Esophagus squamous epithelium (tissue), 5 donors: ENCODE measurements at places on chromosomes 4 and X.

DNA sequence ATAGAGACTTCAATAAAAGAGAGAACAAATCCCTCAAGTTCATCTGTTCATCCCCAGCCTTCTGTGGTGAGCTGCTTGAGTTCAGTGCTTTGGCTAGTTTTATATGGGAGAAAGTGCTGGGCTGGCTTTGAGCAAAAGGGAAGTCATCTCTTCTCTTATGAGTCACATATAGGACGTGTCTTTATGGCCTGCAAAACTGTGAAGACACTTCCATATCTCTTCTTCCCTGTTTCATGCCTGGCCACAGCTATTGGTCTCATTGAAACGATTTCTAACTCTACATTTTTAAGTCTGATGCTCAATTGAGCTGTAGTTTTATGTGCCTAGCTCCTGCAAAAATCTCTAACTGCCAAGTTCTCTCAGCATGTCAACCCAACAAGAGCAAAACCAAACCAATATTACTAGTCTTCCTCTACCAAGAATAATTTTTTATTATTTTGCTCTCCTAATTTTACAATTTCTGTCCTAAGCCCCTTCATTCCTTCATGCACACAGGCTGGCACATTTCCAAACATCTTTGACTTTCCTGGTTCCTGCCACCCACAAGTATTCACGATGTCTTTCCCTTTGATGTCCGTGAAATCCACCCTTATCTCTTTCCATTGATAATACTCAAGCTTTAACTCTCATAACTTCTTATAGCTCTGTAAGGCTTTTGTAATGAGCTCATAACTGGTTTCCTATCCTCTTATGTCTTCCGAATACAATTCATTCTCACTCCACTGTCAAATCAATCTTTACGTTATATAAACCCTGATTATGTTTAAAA is 165.3 kb downstream of the BTC start:
- H3K27ac ChIP-seq, result no peak overlapping the region
- H3K27me3 ChIP-seq, result no peaks in the 10 kb centered on the region
- DNase-seq, result no peak

DNA sequence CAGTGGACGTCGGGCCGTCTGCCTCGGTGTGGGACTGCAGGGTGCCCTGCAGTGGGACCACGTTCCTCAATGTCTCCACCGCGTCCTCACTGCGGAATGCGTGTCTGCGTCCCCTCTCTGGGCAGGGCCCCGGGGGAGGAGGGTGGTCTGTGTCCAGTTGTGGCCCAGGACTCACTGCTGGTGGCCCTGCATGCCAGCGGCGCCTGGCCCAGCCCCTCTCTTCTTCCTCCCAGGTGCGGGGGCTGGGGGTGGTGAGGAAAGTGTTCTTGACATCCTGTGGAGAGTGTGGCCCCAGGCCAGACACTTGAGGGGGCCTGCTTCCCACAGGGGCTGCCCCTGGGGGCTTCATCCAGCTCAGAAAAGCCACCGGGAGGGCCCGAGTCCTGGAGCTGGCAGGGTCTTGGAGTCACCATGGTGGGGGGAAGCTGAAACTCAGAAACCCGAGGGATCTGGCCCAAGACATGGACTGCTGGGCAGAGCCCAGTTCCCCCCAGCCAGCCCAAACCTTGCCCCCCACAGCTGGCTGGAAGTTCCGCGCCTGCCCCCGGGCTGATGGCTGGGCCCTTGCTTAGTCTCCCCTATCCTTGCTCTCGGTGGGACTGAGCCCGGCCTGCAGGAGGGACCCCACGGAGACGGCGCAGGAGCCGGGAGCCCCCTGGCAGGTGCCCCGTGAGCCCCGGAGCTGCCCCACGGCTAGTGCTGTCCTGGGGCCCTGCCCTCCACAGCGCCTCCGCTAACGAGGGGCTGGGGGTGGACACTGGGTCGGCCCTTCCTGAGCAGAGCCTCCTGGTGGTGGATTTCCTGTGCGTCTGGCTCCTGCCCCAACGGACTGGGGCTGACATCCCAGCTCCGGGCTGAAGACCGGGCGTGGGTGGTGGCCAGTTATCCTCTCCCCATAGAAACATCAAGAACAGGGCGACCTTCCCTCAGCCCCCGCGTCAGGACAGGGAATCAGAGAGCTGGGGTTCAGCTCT is 2.9 kb downstream of the DOK7 start:
- H3K27me3 ChIP-seq, result peaks cover 81% of the 10 kb centered on the region
- no peak overlapping the region for H3K27ac ChIP-seq
- DNase-seq, result no peak
- no peaks in the 10 kb centered on the region for H3K36me3 ChIP-seq

- no peak for DNase-seq
- H3K4me3 ChIP-seq, result no peak overlapping the region
- no peaks in the 10 kb centered on the region for H3K27me3 ChIP-seq
- H3K4me1 ChIP-seq, result no peaks in the 10 kb centered on the region
Measured at GRCh38 chr4:125938541-125938940, 623.8 kb downstream of the FAT4 start.

DNA sequence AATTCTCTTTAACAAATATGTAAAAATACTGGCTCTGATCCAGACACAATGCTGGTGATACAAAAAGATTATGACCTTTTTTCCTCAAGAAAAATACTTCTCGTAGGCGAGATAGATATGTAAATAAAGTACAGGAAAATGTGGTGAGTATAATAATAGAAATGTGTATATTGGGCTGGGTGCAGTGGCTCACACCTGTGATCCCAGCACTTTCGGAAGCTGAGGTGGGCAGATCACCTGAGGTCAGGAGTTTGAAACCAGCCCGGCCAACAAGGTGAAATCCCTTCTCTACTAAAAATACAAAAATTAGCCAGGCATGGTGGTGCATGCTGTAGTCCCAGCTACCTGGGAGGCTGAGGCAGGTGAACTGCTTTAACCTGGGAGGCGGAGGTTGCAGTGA is 55.0 kb downstream of the MRPL1 start:
- H3K4me3 ChIP-seq, result no peak overlapping the region
- no peaks in the 10 kb centered on the region for H3K4me1 ChIP-seq
- DNase-seq, result no peak
- H3K27ac ChIP-seq, result no peak overlapping the region

- peaks cover 5% of the 10 kb centered on the region for H3K4me1 ChIP-seq
- DNase-seq, result no peak
- H3K27me3 ChIP-seq, result no peaks in the 10 kb centered on the region
- no peak overlapping the region for H3K4me3 ChIP-seq
- H3K36me3 ChIP-seq, result no peaks in the 10 kb centered on the region
- no peak overlapping the region for H3K27ac ChIP-seq
Measured at GRCh38 chr4:76850010-76850441, 47.9 kb downstream of the SOWAHB start.

DNA sequence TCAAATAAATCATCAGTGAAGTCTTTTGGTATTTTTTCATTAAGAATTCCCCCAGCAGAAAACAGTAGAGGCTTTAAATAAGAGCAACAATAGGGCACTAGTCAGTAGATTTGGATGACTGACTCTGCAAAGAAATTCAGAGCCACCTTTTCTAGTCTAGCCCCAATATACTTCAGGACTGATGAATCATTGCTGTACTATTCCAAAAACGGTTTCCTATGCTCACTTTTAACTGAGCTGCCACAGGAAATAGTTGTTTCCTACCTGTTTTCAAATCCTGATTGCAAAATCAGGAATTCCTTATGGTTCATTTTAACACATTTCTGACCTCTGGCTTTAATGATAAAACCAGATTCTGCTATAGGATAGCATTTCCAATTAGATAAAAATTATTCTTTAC is 171.6 kb downstream of the NR3C2 start:
- H3K4me1 ChIP-seq, result peaks cover 31% of the 10 kb centered on the region
- DNase-seq, result no peak
- no peak overlapping the region for H3K4me3 ChIP-seq
- H3K27me3 ChIP-seq, result no peaks in the 10 kb centered on the region

DNA sequence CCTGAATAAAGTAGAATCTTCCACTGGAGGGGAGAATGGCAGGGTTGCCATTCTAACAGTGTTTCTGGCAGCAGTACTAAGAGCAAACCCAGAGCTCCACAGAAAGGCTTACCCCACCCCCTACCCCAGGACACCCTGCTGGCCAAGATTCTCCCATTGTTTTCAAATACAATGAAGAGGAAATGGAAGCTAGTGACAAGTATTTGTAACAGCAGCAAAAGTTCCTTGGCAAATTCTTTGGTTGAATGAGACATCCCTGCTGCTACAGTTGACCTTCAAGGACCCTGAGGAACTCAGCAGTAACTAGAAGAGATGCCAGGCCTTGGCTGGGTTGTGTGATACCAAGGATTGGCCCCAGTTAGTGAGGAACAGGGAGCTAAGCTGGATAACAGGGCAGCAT is 124.2 kb upstream of the DGKK start:
- no peak overlapping the region for H3K27ac ChIP-seq
- DNase-seq, result no peak
- H3K4me3 ChIP-seq, result no peak overlapping the region
- H3K27me3 ChIP-seq, result no peaks in the 10 kb centered on the region
- peaks cover 5% of the 10 kb centered on the region for H3K36me3 ChIP-seq

- no peak overlapping the region for H3K4me3 ChIP-seq
- DNase-seq, result no peak
- H3K27ac ChIP-seq, result no peak overlapping the region
- no peaks in the 10 kb centered on the region for H3K36me3 ChIP-seq
Measured at GRCh38 chrX:114619874-114620273, 36.0 kb downstream of the HTR2C start.

DNA sequence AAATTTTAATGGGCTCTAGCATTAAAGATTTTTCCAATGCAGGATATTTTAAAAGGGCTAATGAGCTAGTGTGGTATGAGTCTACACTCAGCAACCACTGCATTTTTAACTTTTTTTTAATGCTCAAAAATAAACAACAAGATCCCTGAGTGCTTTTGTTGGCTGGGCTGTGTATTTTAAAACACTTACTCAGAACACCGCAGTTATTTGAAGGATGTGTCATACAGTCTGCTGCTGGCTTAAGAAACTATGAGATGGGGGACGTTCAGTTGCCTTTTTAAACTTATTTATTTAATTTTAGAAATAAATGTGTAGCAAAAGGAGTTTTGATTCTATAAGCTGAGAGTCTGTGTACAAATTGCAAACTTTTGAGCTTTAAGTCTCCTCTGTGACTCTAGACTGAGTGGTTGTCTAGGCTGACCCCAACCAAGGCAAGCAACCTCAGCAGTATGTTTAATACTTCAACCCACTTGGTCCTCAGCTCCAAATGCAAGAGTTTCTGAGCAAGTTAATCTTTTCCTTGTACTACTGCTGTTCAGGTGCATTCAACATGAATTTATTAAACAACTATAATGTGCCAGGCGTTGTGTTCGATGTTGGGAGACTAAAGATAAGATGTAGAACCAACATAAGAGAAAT is 278.6 kb upstream of the DIPK2B start:
- H3K27me3 ChIP-seq, result no peaks in the 10 kb centered on the region
- no peak for DNase-seq
- no peak overlapping the region for H3K4me3 ChIP-seq

- H3K36me3 ChIP-seq, result no peaks in the 10 kb centered on the region
- H3K4me3 ChIP-seq, result no peak overlapping the region
- H3K27ac ChIP-seq, result no peak overlapping the region
- no peaks in the 10 kb centered on the region for H3K27me3 ChIP-seq
- DNase-seq, result no peak
Measured at GRCh38 chr4:120693816-120694215, 228.7 kb downstream of the PRDM5 start.

DNA sequence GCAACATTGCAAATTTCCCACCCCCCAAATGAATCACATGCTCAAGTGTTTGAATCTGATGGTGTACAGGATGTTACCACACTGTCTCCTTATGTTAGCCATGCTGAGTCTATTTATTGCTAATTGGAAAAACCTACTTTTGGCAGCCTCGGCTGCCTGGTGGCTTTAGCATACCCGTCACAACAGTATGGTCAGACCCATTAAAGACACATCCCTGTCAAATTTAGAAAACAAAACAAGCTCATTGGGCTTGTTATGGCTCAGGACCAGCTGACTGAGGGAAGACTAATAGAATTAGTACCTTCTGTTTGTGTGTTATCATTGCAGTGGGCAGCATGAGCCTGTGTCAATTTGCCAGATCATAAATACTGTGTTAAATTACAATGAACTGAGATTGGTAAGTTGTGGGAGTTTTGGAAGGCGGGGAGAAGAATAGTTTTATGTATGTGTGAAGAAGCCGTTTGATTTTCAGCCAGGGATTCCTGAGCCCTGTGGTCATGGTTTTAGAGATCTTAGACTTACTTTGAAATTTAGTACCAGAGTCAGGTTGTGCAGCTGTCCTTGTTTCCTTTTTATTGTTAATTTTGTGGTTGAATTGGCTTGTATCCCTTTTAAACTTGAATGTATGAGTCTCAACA is 66.8 kb downstream of the POLA1 start:
- peaks cover 8% of the 10 kb centered on the region for H3K36me3 ChIP-seq
- no peaks in the 10 kb centered on the region for H3K27me3 ChIP-seq
- no peak for DNase-seq
- H3K27ac ChIP-seq, result no peak overlapping the region
- H3K4me3 ChIP-seq, result no peak overlapping the region

DNA sequence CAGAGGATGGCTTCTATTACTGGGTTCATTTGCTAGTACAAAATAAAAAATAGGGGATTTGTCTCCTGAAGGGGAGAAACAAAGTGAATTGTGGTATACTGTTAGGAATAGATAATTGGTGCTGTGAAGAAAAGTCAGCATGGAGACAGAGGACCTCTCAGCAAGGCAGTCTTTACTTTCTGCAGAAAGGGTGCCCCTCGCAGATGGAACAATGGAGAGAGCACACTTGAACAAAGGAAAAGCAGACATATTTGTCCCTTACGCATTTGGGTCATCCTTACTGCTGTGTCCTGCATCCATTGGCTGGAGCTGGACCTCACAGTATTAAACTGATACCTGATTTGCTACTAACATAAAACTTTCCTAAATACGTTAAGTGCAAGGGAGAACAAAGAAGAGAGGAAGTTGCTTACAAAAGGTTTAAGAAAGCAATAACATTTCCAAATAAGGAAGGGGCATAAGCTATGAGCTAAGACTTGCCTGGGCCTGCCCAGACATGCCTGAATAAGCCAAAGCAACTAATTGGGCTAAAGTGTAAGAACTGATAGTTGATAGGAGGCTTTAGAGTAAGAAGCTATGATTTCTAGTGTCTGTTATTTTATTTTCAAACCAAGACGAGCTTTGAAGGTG is 83.8 kb downstream of the CCKAR start:
- H3K27ac ChIP-seq, result no peak overlapping the region
- no peaks in the 10 kb centered on the region for H3K27me3 ChIP-seq
- H3K4me3 ChIP-seq, result no peak overlapping the region
- peaks cover 30% of the 10 kb centered on the region for H3K36me3 ChIP-seq
- no peaks in the 10 kb centered on the region for H3K4me1 ChIP-seq

DNA sequence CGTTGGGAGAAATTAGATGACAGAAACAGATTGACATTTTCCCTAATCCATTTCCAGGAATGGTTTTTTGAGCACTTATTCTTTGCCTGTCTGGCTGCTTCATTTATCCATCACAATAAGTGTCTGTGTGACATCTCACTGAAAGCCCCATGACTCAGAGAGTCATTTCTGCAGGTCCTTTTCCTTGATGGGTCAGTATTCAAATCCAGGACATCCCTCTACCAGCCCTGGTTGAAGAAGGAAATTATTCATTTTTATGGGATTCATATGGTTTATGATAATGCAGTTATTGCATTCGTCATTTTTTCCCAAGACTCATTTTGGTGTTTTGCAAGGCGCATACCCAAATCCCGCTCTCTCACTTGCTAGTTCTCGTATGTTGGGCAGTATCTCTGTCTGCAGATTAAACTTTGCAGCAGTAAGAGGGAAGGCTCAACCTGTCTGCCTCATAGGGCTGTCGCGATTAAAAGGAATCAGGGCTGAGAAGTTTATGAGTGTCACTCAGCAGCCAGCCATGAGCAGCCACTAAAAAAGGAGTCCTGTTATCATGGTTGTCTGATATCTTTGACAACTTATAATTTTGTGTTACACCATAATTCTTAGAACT is 44.0 kb downstream of the GYG2 start:
- no peak overlapping the region for H3K27ac ChIP-seq
- H3K36me3 ChIP-seq, result no peaks in the 10 kb centered on the region
- no peaks in the 10 kb centered on the region for H3K27me3 ChIP-seq
- no peak overlapping the region for H3K4me3 ChIP-seq
- no peaks in the 10 kb centered on the region for H3K4me1 ChIP-seq
